ENCODE measurements at places on chromosomes 1 and 21. TPM values are rescaled to one million over a fixed set of nuclear protein-coding genes. Genes with fewer than 3 reads are reported as not detected.

The DCST2 gene
- total RNA-seq = 0.07 TPM

The TTC34 gene
- total RNA-seq = 0.33 TPM

The TSPAN1 gene
- 0.73 TPM for total RNA-seq

The ETNK2 gene
- total RNA-seq = 1.5 TPM

The HSF2BP gene
- 2.8 TPM for total RNA-seq

The CFAP57 gene
- 0.30 TPM for total RNA-seq

The DNALI1 gene
- 3.9 TPM for total RNA-seq

The ITLN1 gene
- not detected for total RNA-seq

The SPATC1L gene
- 4.4 TPM for total RNA-seq

The PRAMEF17 gene
- total RNA-seq = not detected

The CFHR1 gene
- total RNA-seq = 1.6 TPM

The IRF6 gene
- total RNA-seq = 4.1 TPM

The RHEX gene
- total RNA-seq = not detected

The SLC35F3 gene
- 0.23 TPM for total RNA-seq

The SMIM11 gene
- 13.5 TPM for total RNA-seq

The ASPM gene
- total RNA-seq = 4.3 TPM

The OR6K3 gene
- not detected for total RNA-seq

The E2F2 gene
- total RNA-seq = 0.39 TPM

The OR2T29 gene
- not detected for total RNA-seq

The TRAF3IP3 gene
- total RNA-seq = not detected

The ORC1 gene
- 0.99 TPM for total RNA-seq

The SGIP1 gene
- 29.0 TPM for total RNA-seq

The ARTN gene
- 0.63 TPM for total RNA-seq

The CROCC gene
- total RNA-seq = 14.0 TPM

The MPL gene
- total RNA-seq = not detected

The SELE gene
- total RNA-seq = not detected

The DIRAS3 gene
- total RNA-seq = 8.8 TPM

The TRIM58 gene
- total RNA-seq = 0.13 TPM

The KIAA0040 gene
- 1.5 TPM for total RNA-seq

The COL24A1 gene
- total RNA-seq = 0.46 TPM

The PBXIP1 gene
- 136 TPM for total RNA-seq

The HIVEP3 gene
- total RNA-seq = 2.1 TPM

The FCGR1A gene
- total RNA-seq = 0.20 TPM

The NGF gene
- total RNA-seq = 8.8 TPM

The SUSD4 gene
- 0.17 TPM for total RNA-seq

The LIN28A gene
- not detected for total RNA-seq

The DLGAP3 gene
- 0.07 TPM for total RNA-seq

The ADAMTSL4 gene
- 13.4 TPM for total RNA-seq

The FLG2 gene
- not detected for total RNA-seq

The C1orf141 gene
- total RNA-seq = not detected

The SPATA1 gene
- 0.46 TPM for total RNA-seq

The CFAP74 gene
- not detected for total RNA-seq

The H6PD gene
- 31.3 TPM for total RNA-seq

The MYBPH gene
- total RNA-seq = not detected

The DHDDS gene
- total RNA-seq = 51.0 TPM

The ANGPTL3 gene
- total RNA-seq = not detected

The CATSPERE gene
- 0.73 TPM for total RNA-seq

The CYYR1 gene
- under 0.01 TPM for total RNA-seq

The ILDR2 gene
- 0.13 TPM for total RNA-seq

The NHLH1 gene
- 0.07 TPM for total RNA-seq

The ODF2L gene
- 13.9 TPM for total RNA-seq

The OR2G6 gene
- total RNA-seq = not detected

The S100A16 gene
- total RNA-seq = 247 TPM

The CDA gene
- 0.92 TPM for total RNA-seq

The ZC3H11A gene
- total RNA-seq = 93.4 TPM

The SPRR2B gene
- not detected for total RNA-seq

The C1orf53 gene
- 1.4 TPM for total RNA-seq
